Kidney (tissue), 22 donors: ENCODE measurements at places on chromosomes 11 and 22. TPM values are rescaled to one million over a fixed set of nuclear protein-coding genes. Genes with fewer than 3 reads are reported as not detected.

Gene TMEM109
- total RNA-seq, result 130 TPM

Gene CABP7
- 0.06 TPM for total RNA-seq

GRCh38 chr11:10134975-10135481, 159.0 kb downstream of the SBF2 start:
- no peak for DNase-seq

DNA sequence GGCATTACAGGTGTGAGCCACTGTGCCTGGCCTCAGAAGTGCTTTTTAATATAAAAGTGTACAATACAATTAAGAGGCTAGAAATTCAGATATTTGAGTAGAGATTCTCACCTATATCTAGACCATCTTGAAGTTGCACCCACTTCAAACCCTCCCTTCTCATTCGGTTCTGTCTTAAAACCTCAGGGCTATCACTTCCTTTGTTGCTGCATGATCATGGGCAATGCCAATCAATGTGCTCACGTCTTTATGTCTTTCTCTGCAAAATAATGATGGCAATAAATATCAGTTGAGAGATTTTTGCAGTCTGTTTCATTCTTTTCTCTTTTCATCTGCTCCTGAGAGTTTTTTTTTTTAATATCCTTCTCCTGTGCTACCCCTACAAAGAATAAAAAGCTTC, 9.3 kb upstream of the NUP160 start:
- DNase-seq, result no peak

- DNase-seq, result no peak
These were observed 22.5 kb downstream of the CLPB start for GRCh38 chr11:72411623-72412419.

Gene TM7SF2
- 20.9 TPM for total RNA-seq

Gene SPDYC
- not detected for total RNA-seq

Gene TRIM48
- total RNA-seq, result not detected

Gene TCN1
- total RNA-seq, result 1.8 TPM

Gene TFIP11
- total RNA-seq, result 34.2 TPM

DNA sequence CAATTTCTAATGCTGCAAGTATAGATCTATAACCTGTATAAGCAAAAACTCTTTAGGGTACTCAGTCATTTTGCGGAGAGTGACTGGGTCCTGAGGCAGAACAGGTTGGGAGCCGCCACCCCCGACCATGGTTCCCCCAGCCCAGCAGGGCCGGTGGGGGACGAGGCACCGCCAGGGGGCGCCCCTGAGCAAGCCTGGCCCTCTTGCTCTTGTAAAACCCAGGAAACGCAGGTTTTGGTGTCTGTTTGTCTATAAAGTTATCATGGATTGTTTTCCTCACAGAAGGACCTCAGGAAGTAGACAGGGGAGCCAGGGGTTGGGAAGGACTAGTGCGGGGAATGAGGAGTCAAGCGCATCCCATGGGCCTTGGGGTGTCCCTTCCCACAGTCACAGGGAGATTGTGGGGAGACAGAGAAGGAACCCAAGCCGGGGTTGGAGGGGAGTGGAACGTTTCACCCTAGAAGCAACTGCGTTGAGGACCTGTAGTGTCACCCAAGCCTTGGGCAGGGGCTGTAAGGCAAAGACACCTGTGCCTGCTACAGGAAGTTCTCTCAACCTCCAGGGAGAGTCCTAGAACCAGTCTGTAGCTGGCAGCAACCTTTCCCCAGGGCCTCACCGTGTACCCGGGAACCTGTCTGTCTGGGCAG, 26.4 kb downstream of the KCTD17 start:
- DNase-seq, result peak; percentile 74

GRCh38 chr22:29197096-29197495, 8.6 kb upstream of the EMID1 start:
- no peak for DNase-seq

DNA sequence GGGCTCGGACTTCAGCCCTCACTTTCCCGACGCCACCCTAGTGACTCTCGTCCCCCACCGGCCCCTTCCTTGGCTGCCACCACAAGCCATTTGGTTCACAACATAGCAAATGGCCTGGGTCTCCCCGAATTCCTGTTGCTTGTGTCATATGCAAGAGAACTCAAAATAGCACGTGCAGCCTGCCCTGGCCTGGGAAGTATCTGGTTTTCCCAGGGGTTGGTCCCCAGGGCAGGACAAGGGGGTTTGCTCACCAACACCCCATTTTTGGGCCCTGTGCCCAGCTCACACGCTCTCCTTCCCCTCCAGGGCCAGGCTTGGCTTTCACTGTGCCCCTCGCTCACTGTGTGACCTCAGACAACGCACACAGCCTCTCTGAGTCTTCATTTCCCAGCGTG, 12.8 kb upstream of the TPCN2 start:
- peak; percentile 92 for DNase-seq

Gene OR51B5
- not detected for total RNA-seq

- peak; percentile 72 for DNase-seq
These were observed 9.0 kb upstream of the MARK2 start for GRCh38 chr11:63829823-63830489.

Gene B4GALNT4
- total RNA-seq, result 1.4 TPM

DNA sequence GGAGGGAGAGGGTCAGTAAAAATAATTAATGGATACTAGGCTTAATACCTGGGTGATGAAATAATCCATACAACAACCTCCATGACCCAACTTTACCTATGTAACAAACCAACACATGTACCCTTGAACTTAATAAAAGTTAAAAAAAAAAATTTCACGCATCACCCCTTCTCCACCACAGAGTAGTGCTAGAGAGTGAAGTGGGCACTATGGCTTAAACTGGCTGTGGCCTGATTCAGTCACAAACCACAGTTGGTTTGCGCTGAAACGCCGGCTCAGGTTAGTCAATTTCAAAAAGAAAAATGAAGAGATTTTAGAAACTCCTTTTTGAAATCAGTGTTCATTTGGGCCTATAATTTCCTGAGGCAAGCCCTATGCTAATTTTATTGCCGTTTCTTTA, 144.3 kb downstream of the TRPC6 start:
- DNase-seq, result no peak

Gene GGTLC3
- total RNA-seq, result 6.2 TPM

DNA sequence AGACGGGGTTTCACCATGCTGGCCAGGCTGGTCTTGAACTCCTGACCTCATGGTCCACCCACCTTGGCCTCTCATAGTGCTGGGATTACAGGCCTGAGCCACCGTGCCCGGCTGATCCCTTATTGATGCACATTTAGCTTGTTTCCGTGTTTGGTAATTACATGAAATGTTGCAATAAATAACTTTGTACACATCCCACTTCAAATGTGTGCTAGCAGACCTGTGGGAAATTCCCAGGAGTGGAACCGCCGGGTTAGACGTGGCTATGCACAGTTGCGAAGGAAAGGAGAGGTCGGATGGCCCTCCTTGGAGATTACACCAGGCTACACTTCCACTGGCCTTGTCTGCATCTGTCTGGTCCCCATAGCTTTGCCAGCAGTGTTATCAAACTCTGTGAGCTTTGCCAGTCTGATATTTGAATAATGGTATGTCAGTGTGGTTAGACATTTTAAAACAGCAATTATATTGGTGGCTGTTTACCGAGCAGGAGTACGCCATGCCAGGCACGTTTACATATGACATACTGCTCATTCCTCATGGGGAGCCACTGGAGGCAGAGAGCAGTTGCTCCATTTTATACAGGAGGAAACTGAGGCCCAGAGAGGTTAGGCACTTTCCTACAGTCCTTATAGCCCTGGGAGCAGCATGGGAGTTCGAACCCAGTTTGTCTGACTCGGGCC, 27.2 kb upstream of the SYT7 start:
- no peak for DNase-seq

GRCh38 chr11:11246166-11246565, 106.9 kb downstream of the CSNK2A3 start:
- DNase-seq, result no peak

DNA sequence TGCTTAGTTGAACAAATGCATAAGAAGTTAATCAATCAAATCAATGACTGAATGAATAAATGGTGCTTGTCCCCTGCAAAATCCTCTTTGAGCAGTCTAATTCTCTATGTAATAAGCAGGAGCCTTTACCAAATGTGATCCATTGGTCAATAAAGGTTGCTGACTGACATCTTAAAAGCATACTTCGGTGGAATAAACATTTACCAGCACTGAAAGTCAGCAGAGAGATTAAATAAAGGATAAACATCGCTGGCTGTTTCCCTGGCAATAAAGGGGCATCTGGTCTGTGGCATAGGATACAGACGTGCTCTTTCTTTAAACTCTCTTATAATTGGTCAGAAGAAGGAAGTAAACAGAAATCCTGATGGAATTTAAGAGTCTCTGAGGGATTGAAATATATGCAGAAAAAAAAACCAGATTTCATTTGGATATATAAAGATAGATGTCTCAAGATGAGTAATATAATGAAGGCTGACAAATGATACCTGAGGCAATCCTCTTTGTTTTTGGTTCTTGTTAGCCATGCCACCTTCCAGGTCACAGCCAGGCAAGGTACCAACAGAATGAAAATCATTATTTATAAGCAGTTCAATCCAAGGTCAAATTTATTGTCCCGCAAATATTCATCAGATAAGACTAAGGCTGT, 578.4 kb upstream of the CCDC90B start:
- no peak for DNase-seq

DNA sequence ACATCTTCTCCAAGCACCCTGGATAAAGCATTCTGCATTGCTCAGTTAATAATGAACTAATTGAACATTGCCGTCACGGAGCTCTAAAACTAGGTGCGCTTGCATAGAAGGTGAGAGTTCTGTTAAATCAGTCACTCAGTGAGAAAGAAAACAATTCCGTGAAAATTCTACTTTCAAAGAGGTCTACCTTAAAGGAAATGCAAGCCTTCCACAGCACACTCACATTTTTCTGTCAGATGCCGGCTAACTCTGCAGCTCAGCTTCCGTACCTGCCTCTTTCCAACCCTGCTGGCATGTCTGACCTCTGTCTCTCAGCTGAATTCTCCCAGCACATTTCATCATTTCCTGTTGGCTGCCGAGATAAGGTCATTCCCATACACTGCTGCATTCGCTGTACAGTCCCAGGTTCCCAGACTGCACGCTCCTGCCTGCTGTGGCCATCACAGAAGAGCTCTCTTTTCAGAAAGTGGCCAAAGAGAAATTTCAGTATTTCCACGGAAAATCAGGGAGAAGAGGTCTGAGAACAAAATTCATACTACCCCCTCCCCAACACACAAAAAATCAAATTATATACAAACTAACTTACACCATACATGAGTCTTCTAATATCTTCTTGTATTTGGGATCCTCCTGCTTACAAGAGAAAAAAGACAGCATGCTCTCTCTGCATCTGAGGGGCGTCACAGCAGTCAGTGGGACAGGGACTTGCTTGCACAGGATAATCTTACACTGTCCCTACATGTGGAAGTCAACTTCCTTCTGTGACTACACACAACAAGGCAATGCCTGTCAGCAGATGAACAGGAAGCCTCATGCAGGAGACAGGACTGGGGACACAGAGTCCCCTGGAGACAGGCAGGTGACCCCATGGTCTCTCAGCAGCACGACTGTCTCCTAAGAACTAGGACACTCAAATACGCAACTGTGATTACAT, 55.1 kb downstream of the PACSIN2 start:
- peak; percentile 88 for DNase-seq

DNA sequence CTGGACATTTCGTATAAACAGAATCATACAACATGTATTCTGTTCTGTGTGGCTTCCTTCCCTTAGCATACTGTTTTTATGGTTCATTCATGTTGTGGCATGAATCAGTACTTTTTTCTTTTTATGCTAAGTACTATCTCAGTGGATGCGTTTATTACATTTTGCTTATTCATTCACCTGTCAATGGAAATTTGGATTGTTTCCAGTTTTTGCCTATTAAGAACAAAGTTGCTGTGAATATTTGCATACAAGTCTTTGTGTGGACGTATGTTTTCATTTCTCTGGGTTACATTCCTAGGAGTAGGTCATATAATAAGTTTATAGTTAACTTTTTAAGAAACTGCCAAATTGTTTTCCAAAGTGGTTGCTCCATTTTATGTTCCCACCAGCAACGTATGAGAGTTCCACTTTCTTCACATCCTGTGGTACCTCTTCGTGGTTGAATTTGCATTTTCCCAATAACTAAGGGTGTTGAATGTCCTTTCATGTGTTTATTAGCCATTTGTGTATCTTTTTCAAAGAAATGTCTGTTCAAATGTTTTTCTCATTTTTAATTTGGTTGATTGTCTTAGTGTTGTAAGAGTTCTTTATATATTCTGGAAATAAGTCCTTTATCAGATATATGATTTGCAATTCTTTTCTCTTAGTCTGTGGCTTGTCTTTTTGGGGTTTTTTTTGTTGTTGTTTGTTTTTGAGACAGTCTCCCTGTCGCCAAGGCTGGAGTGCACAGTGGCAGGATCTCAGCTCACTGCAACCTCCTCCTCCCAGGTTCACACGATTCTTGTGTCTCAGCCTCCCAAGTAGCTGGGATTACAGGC, 46.0 kb upstream of the MICAL2 start:
- DNase-seq, result no peak

Gene FADS1
- 19.5 TPM for total RNA-seq

DNA sequence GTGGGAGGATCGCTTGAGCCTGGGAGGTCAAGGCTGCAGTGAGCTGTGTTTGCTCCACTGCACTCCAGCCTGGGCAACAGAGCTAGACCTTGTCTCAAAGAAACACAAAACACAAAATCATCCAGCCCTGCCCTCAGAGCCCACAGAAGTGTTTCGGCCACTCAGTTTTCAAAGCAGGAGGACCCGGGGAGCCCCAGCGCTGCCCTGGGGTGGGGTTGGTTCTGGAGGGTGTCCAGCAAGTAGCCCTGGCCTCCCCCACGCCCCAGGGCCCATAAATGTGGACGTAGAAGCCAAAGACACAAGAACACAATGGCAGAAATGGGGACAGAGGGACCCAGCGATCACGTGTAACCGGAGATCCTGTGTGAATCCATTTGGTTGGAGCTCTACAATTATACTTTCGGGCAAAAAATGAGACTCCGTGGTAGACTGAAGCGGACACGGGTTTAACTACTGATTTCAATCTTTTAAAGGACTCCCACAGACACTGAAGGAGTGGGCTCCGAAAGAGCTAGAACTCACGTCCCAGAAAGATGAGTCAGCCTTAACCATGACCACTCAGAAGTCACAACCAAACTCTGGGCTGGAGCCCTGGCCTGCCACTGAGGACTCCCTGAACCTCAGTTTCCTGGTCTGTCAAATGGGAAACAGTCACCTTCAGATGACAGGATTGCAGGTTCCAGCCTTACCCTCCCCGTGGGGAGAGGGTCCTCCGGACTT, 9.0 kb upstream of the CYTH4 start:
- DNase-seq, result no peak

DNA sequence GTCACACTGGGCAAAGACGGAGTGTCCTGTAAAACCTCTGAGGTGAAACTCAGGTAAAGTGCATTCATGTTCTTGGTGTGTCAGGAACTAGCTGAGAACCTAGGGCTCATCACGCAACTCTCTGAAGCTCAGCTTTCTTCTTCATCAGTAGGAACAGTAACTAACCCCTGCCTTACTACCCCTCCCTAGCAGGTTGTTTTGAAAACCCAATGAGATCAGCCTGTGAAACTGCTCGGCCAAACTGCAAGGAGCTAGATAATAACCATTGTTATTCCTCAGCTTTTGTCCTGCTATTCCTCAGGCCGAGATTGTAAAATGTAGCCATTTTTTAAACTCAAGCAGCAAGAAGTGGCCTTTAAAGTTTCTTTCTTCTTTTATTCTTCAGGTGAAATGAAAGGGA, 9.8 kb upstream of the FJX1 start:
- DNase-seq, result no peak
